ENCODE measurements at places on chromosomes 3 and 15.

DNA sequence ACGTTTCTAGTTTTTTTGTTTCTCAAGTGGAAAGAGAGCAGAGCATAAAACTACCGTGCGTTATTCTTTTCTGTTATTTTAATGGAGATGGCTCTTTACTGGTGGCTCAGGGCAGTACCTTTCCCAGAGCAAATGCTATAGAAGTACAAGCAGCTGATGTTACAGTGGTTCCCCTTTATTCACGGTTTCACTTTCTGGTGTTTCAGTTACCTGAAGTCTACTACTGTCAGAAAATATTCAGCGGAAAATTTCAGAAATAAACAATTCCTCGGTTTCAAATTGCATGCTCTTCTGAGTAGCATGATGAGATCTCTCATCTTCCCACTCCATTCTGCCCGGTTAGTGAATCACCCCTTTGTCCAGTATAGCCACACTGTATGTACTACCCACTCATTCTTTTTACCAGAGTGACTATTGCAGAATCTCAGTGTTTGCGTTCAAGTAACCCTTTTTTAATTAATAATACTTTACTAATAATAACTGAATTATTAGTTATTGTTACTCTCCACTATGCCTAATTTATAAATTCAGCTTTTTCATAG lies 597.5 kb upstream of the ROBO2 start:
- no peak for DNase-seq

DNA sequence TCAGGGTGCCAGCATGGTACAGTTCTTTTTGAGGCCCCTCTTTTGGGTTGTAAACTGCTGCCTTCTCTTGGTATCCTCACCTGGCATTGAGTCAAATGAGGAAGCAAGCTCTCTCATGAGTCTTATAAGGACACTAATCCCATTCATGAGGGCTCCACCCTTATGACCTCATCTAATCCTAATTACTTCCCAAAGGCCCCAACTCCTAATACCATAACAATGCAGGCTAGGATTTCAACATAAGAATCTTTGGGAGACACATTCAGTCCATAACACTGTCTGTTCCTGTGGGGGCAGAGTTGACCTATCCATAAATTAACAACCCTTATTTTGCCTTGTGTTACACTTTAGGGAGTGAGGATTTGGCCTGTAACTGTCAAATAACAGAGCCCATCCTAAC lies 278.3 kb downstream of the LRTM1 start:
- DNase-seq: no peak

- no peak for DNase-seq
Measured at GRCh38 chr3:111784001-111784400, 75.1 kb upstream of the PHLDB2 start.

DNA sequence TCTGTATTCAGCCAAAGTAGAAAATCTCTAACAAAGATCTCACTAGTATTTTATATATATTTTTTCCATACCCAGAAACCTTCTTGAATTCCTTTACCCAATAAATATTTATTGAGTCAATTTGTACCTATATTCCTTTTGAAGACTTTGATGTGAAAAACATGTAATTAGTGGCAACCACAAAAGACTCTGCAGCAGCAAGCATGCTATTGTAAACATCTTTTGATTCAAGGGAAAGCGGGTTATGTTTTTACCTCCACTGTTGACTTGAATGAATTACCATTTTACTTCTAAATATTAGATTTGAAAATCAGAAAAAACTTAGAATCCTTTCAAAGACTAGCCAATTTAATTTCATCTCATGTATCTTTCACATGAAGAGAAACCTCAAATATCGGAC lies 2.4 kb downstream of the GPR15 start:
- DNase-seq: no peak

DNA sequence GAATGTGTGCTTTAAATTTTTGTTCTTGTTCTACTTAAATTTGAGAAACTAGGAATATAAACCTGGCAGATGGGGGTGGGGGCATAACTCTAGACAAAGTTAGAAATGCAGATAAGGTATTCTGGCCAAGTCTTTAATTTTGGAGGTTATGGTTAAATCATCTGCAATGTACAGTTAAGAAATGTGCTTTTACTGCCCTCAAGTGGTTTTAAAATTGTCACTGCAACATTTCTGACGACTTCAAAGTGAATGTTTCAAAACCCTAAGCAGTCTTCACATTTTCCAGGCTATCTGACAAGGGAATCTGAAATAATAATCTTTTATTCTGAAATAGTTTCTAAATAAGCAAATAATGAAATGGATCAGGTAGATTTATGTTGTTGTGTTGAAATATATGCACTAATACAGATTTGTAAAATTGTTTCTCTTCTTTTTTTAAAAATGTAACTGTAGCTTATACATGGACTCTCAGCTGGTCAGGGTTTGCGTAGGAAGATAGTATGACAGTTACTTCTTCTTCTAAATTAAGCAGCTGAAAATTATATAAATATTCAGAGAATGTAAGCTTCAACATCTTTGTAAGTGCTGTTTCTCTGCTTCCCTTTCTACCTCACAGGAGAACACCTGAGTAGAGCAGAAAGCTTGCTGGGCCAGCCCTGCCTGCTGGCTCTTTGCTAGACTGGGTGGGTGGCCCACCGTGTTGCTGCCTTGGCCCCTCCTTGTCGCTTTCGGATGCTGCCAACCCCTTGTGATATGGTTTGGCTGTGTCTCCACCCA lies 45.0 kb downstream of the SUCNR1 start:
- no peak for DNase-seq

- DNase-seq: no peak
Measured at GRCh38 chr3:40328374-40328773, 18.9 kb downstream of the EIF1B start.

GRCh38 chr3:125148836-125149235 lies 63.7 kb downstream of the SLC12A8 start:
- DNase-seq: no peak

- no peak for DNase-seq
Measured at GRCh38 chr15:92149465-92149864, 244.2 kb upstream of the ST8SIA2 start.

GRCh38 chr3:38054499-38055001 lies 15.5 kb downstream of the DLEC1 start:
- no peak for DNase-seq

GRCh38 chr15:58548308-58549012 lies 116.7 kb downstream of the LIPC start:
- DNase-seq: no peak

DNA sequence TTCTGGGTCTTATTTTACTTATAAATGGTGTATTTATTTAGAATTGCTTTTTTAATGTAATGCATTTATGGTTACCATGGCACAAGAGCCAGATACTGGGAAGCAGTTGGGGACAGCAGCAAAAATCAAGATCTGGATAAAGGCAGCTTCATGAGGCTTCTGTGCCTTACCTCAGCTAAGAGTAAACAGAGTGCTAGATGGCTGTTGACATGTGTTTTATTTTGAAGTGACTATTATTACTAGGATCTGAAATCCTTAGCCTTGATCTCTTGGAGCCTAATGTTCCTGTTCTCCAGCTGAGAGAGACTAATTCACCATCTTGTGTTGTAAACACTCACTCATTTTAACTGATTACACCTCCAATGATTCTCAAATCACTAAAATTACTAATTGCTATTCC lies 317.8 kb downstream of the LPP start:
- DNase-seq: no peak

GRCh38 chr3:185709251-185709955 lies 115.4 kb downstream of the IGF2BP2 start:
- no peak for DNase-seq

DNA sequence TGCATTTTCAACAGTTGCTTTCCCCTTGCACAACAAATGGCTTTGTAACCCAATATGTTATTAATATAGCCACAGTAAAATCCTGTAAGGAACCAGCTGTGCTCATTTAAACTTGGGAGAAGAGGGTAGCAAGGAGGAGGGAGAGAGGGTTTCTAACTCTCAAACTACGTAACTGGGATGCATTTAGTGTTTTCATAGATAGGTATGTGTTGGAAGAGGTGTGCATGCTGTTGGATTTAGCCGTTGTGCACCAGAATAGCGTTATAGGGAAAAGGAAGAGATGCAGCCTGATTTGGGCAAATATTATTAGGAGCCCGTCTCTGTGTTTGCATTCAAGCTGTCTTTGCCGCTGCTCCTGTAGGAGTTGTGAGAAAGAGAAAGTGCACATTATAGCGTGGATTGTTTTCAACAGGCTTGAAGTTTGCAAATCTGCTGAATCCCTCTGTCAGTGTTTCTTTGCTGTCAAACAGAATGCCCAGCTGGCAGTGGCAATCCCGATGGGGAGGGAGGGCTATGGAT lies 39.4 kb downstream of the ARPP21 start:
- no peak for DNase-seq

DNA sequence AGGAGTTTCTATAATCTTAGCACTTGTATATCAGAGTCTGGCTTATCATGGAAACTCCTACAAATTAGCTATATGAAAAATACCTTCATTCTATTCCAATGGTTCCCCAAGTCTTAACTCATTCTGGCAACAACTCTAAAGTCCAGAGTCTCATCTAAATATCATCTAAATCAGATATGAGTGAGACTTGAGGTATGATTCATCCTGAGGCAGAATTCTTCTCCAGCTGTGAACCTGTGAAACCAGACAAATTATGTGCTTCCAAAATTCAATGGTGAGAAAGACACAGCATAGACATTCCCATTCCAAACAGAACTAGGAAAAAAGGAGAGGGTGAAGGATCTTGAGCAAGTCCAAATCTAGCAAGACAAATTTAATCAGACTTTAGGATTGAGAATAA lies 138.8 kb downstream of the THRB start:
- no peak for DNase-seq

DNA sequence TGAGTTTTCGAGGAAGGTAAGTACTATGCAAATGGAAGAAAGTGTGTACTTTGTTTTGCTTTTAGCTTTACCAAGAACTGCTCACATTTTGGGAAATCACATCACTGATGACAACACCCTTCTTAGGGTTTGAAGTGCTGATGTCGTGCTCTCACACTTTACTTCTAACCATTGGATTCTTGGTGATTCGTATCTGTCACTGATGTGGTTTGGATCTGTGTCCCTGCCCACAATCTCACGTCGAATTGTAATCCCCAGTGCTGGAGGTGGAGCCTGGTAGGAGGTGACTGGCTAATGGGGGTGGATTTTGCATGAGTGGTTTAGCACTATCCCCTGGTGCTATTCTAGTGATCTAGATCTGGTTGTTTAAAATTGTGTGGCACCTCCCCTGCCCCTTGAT lies 75.4 kb upstream of the RGMA start:
- DNase-seq: no peak

- no peak for DNase-seq
Measured at GRCh38 chr15:97461226-97461625, 499.3 kb upstream of the ARRDC4 start.

DNA sequence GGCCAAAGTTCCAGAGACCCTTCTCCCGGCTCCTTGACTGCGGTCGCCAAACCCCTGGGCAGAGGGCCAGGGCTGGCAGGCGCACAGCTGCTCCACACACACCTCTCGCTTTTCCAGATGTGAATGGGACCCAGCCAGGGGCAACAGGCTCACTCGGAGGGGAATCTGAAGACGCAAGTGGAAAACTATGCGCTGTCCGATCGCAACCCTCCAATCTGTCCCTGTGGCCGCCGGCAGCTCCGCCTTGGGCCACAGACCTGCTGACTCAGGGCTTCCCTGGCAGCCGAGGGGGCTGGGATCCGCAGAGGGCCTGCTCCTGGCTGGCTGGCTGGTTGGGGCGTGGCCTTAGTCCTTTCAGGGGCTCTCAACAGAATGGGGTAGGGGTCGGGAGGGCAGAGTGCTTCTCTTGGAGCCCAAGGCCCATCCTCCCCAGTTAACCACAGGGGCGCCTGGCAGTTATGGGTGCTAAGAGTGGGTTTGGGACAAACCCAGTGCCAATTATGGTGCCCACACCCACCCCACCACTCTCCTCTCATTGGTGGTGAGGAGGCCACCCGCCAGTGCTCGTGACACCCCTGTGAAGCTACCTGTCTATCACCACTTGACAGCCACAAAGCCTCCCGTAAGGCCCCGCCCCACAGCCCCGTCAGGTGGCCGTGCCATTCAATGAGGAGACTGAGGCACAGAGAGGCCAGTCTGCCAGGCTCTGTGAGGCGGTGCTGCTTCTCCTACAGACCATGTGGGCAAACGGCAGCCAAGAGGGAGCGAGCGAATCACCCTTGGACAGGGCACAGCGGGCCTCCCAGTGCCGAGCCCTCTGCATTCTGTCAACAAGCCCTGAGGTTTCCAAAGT lies 53.8 kb downstream of the IQSEC1 start:
- no peak for DNase-seq

- DNase-seq: no peak
Measured at GRCh38 chr3:147654827-147655226, 245.7 kb downstream of the ZIC1 start.

- DNase-seq: peak; percentile 42
Measured at GRCh38 chr3:44913868-44914468, 39.6 kb downstream of the TGM4 start.

DNA sequence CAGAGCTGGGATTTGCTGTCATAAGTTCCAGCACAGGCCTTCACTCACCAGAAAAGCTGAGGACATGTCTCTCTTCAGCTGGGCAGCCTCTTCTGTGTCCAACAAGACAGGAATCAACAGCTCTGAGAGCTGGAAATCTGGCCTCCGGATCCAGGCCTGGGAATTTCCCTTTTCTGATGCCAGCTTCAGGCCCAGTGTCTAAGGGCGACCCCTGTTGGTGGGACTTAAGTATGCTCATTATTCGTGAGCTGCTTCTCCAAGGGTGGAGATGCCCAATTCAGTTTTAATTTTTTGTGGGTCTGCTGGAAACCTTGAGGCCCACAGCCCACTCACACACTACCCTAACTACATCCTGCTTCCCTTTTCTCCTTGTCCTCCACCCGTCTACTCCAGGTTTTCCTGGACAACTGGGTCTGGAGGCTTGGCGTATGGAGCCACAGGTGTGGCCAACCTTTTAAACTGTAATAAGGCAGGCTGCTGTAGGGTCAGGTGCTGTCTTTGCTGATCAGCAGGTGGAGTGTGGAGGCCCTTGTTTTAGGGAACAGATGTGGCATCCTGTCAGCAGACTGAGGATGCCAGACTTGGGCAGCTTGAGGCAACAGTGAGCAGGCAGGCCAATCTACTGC lies 2.6 kb upstream of the CEMIP start:
- peak; percentile 13 for DNase-seq

DNA sequence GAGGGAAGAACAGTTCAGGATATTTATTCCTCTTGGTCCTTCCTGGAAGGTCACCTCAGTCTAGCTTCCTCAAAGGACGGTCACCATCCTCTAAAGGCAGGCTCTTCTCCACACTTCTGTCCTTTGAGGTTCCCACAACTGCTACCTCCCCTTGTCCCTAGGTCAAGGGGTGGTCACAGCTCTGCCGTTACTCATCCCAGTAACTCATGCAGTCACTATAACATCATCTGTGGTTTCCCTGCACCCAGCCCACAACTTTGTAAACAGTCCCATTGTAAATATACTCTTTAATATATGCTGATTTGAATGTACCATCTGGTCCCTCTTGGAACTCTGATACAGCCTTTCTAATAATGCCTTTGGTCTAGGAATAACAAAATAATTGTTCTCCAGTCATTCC lies 887.4 kb downstream of the FHIT start:
- DNase-seq: no peak

- DNase-seq: no peak
Measured at GRCh38 chr3:26535151-26535550, 87.4 kb upstream of the LRRC3B start.

- DNase-seq: no peak
Measured at GRCh38 chr3:100089812-100090668, 24.3 kb downstream of the FILIP1L start.

GRCh38 chr3:106170636-106171035 lies 301.8 kb upstream of the CBLB start:
- DNase-seq: no peak

Measured in activated CD8-positive, alpha-beta memory T cell treated with anti-CD3 and anti-CD28 coated beads for 1 hour (primary cell).